ENCODE measurements at places on chromosomes 7 and 10.

DNA sequence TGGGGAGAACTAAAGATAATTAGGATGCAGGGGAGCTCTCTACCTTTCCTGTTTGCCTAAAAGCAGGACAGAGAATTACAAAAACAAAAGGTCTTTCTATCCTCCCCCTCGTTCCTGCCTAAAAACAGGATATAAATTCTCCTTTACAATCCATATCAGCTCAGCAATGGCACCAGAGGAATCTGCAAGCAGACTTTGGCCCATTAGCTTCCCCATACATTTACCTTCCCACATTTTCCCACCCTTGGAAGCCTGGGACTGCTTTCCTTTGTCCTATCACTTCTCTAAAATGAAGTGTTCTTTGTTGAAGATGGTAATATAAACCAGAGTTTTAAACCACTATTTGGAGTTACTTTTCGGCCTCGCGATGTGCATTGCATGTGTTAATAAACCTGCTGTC is 15.5 kb downstream of the SHTN1 start:
- DNase-seq: no peak

DNA sequence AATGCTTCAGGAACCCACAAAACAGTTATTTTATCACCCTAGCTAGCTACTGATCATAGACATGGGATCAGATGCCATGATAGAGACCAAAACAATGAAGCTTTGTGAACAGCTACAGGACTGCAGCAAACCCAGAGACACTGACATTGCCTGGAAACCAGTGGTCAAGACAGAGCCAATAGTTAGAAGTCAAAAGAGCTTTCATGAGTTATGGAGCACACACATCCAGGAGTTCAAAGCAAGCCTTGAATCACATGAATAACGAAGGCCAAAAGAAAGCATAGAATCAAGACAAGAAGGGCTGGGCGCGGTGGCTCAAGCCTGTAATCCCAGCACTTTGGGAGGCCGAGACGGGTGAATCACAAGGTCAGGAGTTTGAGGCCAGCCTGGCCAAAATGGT is 34.5 kb upstream of the GSAP start:
- no peak for DNase-seq

DNA sequence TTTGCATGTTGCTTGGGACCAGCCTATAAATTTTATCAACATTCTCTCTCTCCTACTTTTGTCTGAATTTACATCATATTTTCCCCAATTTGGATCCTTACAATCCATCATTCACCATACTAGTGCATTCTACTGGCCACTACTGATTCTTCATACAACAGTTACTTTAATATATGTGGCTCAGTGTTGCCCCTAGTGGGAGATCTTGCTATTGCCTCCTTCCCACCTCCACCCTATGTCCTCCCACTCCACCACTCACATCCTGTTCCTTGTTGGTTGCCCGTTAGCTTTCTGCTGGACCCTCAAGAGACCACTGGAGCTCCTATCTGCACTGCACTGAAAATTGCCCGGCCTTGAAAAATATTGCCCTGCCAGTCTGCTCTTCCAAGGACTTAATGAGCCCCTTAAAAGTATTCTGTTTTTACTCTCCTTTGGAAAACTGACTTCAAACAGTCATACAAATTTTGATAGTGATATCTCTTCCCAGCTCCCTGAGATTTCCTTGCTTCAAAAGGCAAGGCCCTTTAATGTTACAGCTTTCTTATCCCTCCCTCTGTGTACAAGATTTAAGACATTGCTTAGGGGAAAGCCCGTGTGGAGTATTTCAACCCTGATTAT is 243.2 kb upstream of the TMEM229A start:
- DNase-seq: no peak

GRCh38 chr10:93383562-93383981 is 98.6 kb downstream of the MYOF start:
- DNase-seq: no peak

DNA sequence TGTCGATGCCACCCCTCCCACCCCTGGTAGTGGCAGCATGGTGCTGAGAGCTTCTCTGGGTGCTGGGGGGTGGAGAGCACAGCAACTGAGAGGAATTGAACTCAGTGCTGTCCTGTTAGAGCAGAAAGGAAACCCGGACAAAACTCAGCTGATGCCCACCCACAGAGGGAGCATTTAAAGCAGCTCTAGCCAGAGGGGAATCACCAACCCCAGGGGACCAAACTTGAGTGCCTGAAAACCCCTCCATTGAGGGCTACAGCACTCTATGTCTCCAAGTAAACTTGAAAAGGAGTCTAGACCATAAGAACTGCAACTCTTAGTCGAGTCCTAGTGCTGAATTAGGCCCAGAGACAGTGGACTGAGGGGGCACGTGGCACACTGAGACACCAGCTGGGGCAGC is 16.8 kb upstream of the FOXI2 start:
- DNase-seq: no peak

GRCh38 chr7:134255814-134256213 is 60.9 kb downstream of the SLC35B4 start:
- no peak for DNase-seq

DNA sequence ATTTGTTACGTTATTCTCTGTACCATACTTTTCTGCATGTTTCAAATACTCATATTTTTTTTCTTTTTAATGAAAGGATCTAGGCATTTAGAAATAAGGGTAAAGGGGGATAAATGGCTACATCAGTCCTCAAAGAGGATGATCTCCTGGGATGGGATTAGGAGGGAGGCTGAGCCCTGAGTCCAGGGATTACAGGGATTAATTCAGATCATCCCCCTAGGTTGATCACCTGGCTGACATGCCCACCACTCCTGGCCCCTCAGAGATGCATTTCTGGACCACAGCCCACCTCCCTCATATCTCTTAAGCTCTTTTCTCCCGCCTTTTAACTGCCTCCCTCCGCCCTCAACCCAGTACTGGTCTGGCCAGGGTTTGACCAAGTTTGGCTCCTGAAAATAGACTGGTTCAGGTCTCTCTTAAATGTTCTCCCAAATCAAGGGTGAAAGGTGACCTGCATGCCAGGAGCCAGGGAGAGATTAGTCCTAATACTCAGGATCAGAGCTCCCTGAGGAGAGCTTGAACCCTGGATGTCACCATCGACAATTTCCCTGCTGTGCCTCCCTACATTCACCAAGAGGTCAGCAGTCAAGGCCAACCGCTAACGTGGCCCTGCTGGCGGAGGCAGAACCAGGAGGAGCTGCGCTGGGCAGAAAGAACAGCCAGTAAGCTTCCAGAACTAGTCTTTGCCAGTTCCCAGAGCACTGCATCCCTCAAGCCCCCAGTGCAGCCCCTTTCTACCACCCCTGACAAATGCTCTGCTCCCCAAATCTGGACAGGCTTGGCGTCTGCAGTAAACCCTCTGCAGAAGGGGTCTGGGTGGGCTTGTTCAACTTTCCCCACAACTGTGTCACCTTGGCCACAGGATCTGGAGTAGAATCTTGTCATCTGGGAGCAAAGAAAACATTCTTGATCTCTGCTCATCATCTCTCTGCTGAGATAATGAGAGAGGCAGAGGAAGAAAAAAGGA is 3.0 kb upstream of the CCDC136 start:
- no peak for DNase-seq

- no peak for DNase-seq
Observed at GRCh38 chr10:69797959-69798358, 3.7 kb upstream of the COL13A1 start.
